ENCODE measurements at places on chromosomes 3 and 15.
A peak's percentile ranks its signal among the peaks of the same experiment; 100 is the strongest.

GRCh38 chr3:104916971-104917370, 449.7 kb upstream of the ALCAM start:
- no peak for DNase-seq

DNA sequence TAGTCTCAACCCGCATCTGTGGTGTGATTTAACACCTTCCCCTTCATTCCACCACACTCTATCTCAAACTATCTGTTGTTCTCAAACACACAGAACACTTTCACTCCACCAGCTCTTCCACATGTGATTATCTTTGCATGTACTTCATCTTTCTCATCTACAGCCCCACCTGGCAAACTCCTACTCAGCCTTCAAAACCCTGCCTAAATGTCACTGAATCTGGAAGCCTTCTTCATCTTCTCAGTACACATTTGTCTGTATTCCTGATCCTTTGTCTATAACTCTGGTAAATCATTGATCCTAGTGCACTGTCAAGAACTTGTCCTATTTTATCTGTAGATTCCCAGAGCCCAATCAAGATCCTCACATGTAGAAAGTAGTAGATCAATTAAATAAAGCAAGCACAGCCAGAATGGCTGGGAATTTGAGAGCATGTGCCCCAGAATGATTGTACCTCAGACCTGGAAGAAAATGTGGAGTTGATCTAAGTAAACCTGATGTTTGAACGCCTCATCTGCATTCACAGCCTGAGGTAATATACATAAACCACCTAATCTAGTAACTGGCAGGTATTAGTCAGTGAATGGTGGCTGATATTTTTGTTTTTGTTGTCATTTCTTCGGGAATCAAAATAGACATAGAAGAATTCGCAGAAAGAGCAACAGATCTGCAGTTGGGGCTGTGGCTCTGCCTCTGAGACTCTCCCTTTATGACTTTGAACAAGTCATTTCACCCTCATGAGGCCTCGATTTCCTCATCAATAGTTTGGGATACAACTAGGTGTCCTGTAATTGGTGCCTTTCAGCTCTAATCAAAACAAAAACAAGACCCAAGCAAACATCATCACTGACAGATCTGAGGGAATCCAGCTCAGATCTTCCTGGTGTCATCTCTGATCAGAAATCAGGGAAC, 28.0 kb upstream of the MAGEF1 start:
- DNase-seq, result no peak

- DNase-seq, result no peak
Measured at GRCh38 chr3:42610976-42611375, 10.5 kb downstream of the NKTR start.

- DNase-seq, result no peak
Measured at GRCh38 chr3:178233371-178234071, 302.7 kb upstream of the KCNMB2 start.

DNA sequence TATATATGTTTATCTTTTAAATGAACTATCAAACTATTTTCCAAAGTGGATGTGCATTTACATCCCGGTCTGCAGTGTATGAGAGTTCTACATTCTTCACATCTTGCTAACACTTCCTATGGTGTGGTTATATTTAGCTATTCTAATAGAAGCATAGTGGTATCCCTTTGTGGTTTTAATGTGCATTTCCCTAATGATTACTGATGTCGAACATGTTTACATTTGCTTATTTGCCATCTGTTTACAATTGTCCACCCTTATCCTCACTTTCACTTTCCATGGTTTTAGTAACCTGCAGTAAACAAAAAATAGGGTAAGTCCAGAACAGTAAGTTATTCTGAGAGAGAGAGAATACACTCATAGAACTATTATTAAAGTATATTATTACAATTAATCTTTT, 360.5 kb upstream of the NAALADL2 start:
- no peak for DNase-seq

DNA sequence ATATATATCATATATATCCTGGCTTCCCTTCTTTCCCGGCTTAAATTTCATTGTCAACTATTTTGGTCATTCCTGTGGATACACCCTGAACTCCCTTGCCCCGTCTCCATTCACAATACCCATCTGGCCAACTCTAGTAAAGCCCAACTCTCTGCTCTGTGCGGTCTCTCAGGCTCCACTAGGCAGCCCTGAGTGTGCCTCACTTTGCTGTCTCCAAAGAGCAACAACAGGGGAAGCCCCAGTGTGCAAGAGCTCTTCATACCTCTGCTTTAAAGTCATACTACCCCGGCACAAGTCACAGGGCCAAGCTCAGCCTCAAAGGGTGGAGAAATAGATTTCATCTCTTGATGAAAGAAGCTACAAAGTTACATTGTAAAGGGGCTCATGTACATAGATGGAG, 18.9 kb upstream of the FEM1B start:
- peak; percentile 4 for DNase-seq

DNA sequence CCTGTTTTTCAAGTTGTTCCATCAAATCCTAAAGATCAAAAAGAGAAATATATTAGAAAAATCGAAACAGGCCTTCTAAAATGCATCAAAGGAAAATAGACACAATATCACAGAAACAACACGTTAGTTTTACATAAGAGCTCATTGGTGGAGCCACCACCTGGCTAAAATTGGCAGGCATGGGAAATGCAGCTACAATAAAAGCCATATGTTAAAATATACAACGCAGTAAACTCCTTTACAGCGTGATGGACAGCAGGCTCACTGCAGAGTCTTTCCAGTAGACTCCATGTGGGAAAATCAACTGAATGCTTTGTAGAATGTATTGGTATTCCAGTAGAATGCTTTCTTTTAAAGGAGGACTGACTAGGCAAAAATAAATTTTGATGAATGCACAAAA, 40.9 kb upstream of the MYO5C start:
- no peak for DNase-seq

GRCh38 chr15:62278534-62278933, 113.4 kb upstream of the C2CD4B start:
- no peak for DNase-seq

GRCh38 chr3:180827171-180827570, 85.3 kb upstream of the FXR1 start:
- DNase-seq, result no peak

GRCh38 chr15:83477172-83477807, 30.1 kb downstream of the SH3GL3 start:
- DNase-seq, result no peak

DNA sequence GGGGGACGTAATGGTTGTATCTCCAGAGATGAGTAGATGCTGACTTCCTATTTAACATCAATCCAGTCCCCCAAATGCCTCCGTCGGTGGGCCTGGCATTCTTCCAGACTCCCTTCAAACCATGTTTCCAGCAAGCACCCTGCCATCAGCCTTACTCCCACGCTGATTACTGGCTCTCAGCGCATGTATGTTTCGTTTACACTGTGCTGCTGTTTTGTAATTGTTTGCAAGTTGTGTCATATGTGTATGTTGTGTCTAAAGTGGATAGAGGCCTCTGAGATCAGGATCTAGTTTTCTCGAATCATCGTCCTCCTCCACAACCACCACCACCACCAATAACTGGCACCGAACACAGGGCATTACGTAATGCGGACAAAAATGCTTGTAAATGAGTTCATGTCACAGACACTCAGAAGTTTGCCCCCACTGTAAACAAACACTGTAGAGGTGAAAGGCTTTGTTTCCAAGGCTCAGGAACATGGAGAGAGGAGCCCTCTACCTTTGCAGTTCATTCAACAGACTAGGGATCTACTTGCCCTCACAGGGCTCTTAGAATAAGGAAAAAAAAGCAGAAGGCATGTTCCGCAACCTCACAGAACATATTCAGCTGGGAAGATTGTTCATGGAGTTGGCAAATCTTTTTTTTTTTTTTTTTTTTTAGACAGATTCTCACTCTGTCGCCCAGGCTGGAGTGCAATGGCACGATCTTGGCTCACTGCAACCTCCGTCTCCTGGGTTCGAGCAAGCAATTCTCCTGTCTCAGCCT, 46.1 kb upstream of the SEMA4B start:
- DNase-seq, result no peak

DNA sequence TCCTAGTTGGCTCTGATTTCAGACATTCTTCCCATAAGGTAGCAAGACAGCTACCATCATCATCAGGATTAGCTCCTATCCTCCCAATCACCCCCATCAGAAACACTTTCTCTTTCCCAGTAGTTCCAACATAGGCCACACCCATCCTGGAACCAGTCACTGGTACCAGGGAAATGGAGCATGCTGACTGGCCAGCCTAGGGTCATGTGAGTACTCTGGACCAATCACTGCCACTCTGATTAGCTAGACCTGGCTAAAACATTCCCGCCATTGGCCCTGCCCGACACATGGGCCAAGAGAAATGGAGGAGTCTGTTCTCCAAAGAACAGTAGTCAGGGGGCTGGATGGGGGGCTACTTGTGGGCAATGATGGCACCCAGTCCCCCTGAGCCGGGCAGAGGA, 12.4 kb downstream of the EFCC1 start:
- no peak for DNase-seq

DNA sequence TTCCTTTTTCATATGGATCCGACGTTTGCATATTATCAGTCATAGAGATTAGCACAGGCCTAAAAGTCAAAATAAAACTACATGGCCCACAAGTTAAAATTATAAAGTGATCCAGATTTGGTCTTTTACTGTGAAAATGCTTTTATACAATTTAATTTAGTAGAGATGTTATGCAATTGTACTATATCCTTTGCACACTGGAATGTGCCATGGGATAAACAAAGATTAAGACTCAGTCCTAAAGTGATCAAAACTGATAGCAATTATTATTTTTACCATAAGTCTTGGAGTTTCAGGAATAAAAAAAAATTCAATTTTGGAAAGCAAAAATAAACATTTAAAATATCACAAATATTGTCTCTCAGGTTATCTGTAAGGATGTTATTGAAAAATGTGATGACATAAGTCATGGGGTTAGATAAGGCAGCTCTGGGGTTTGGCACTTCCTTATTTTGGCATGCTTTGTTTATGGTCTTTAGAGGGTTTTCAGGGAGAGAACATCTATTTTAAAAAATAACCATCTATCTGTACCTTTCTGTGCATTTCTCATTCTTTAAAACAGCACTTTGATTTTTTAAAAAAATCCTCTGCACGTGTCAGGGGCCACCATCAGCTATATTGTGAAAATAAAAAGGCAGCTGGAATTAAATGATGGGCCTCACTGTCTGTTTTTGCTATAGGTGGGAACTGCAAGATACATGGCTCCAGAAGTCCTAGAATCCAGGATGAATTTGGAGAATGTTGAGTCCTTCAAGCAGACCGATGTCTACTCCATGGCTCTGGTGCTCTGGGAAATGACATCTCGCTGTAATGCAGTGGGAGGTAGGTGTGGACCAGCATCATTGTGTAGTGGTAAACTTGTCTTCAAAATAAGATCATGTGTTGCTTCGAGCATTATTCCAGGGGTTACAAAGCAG, 67.3 kb downstream of the TGFBR2 start:
- no peak for DNase-seq

DNA sequence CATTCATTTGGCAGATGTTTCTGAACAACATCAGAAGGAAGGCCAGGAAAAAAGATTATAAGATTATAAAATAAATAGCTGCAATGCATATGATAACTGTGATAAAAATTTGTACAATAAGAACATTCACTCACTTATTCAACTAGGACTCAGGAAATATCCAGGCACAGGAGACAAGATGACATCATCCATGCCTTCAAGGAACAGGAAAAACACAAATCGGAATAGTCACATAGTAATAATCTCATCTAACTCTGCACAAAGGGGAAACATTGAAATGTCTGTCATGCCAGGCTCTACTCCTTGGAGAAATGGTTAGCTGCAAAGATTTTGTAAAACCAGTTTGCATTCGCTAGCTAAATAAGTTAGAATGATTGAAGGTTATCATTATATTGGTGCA, 233.5 kb upstream of the AGTR1 start:
- no peak for DNase-seq

GRCh38 chr3:161737171-161737570, 240.6 kb downstream of the OTOL1 start:
- DNase-seq, result no peak

DNA sequence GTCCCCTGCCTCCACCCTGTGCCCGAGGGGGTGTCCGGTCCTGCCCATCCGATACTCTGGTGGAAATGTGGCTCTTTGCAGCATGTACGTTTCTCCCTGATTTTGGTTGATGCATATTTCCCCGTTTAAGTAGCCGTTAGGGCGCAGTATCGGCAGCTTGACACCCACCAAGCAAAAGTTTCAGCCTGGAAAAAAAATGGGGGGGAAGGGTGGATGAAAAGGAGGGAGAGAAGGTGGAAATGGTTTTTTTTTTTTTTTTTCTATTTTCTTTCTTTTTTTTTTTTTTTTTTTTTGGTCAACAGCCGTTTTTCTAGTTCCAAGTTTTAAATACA, 1.3 kb downstream of the RAP2B start:
- no peak for DNase-seq

- DNase-seq, result no peak
Measured at GRCh38 chr3:42546691-42547213, 35.0 kb downstream of the SEC22C start.

GRCh38 chr3:185983495-185984141, 45.8 kb upstream of the TRA2B start:
- peak; percentile 12 for DNase-seq

GRCh38 chr15:60898896-60899295, 330.2 kb downstream of the RORA start:
- no peak for DNase-seq

DNA sequence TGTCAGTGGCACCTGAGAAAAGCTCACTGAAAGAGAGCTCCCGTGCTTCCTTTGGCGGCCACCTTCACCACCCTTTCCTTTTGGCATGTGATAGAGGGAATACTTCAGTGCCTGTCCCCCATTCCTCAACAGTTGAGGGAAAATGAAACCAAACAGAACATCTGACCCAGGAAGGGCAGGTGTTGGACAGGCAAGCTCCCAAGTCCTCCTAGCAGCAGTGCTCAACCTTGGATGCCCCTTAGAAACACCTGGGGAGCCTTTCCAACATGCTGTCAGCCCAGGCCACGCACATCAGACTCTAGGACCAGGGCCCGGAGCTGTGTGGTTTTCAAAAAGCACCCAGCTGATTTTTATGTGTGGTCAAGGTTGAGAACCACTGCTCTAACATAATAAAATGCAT, 22.4 kb downstream of the LDHAL6B start:
- DNase-seq, result no peak

GRCh38 chr3:149366031-149366430, 11.4 kb downstream of the TM4SF1 start:
- DNase-seq, result no peak

- DNase-seq, result no peak
Measured at GRCh38 chr3:169390271-169390670, 273.2 kb downstream of the MECOM start.

DNA sequence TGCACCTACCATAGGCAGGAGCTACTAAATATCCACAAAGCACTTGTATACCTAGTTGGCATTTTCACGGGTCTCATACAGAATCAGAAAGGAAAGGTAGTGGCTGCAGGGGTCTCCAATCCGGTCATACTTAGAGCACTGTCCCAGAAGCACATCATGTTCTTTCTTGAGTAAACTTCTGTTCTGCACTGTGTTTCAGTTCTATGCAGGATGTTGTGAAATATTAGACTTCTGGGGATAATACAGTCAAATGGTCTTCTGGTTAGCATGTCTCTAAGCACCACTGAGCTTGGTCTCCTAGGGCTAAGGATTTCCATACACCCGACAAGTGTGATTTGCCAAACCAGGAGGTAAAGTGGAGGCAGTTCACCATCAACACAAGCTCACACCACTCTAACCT, 27.9 kb downstream of the MINDY4B start:
- DNase-seq, result no peak

All from stimulated activated CD4-positive, alpha-beta T cell treated with anti-CD3 and anti-CD28 coated beads, TNF-alpha, amount 100 ng/mL, for 1 hour (primary cell).